ENCODE measurements at places on chromosomes 12 and 14.

DNA sequence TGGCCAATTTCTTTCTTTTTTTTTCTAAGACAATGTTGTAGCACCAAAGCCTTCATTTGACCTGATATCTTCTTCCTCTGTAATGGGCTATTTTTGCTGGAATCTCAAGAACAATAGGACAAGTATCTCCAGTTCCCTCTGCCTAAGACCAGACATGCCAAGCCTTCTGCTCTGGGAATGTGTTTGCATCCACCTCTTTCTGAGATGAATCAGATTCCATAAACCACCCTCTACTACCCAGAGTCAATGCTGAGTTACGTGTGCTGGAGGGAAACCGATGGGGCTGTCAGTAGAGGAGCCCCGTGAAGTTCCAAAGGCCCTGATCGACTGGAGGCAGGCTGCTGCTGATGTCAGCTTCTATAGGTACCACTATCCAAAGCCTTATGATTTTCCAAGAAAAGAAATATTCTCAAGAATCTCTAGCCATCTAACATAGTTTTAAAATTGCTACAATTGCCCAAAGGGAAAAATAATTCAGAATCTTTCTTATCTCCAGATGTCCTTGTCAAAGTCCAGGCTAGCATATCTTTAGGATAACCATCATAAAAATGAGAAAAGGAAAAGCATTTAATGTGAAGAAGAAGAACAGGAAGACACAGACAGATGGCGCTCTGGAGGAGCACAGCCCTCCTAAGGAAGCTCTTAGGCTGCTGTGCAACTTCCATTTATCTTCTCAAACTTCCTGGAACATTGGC is 101.9 kb downstream of the SLC8A3 start:
- peak; percentile 51 for DNase-seq

DNA sequence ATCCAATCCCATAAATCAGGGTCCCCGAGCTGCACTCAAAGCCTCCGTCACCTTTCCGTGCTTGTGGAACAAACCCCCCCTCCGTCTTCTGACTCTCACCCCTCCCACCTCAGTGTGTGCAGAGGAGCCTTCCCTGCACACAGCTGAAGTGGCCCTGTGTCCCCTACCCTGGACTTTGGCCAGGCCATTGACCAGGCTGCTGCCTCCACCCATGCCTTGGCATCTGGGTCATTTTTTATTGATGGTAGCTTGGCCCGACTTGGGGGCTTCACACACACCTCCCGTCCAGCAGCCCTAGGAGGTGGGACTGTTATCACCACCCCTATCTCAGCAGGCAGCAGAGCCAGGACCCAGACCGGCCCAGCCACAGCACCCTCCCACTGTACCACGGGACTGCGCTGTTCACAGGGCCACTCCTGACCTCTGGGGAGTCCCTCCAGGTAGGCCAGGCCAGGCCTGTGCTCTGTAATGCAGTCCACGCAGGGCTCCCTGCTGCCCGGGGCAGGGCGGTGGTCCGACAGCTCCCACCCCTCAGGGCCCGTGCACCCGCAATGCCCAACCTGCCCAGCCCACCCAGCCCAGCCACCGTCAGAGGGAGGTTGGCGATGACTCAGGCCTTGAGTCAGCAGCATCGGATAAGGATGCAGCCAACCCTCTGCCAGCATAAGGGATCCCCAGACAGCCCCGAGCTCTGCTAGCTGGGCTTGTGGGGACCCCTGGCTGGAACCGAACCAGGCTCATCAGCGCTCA is 9.2 kb upstream of the INF2 start:
- no peak for DNase-seq

DNA sequence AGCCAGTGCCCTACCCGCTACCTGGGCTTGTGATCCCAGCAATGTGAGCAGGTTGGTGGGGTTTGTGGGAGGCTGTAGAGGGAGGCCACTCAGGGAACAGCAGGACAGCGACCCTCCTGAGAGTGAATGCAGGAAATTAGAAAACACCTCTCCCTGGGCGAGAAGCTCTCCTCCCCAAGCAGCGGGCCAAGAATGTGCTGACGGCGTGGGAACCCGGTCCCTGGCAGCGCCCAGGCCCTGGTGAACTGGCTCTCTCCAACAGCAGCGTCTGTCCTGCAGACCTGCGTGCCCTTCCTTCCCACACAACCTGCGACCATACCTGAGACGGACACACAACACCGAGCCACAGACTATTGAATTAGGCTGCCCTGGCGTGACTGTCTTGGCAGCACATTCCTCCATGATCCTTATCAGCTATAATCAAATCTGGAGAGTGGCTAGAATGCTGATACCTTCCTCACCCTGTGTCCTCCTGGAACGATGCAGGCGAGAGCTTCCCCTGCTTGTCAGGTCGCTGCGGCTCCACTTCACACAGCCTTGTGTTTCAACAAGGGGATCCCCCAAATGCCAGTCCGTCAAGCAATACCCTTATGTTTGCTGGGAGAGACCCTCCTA is 114.8 kb upstream of the GSC start:
- no peak for DNase-seq

DNA sequence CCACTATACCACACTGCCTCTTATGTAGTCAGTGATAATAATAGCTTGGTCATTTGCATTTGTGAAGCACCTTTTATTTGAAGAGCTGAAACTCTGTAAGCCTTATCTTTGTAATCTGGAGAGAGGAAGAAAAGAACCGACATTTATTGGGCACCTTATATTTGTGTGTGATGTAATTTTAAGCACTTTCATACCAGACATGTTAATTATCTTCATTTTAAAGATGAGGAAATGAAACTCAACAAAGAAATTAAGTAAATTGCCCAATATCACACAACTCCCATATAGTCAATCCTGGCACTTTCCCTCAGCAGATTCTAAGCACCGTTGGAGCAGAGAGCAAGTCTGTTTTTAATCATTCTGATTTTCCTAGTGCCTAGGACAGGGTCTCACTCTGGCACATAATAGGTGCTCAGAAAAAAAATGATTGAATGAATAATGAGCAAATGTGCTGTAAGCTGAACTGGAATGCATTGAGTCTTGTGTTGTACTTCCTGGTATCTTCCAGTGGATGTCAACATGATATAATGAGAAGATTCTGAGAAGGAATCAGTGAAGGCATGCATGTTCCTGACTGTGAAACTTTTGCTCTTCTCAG is 418.9 kb downstream of the ZFP36L1 start:
- no peak for DNase-seq

GRCh38 chr12:23763724-23764123 is 185.7 kb downstream of the SOX5 start:
- DNase-seq = no peak

- DNase-seq = peak; percentile 77
Measured at GRCh38 chr12:92363295-92364146, 217.9 kb upstream of the BTG1 start.

DNA sequence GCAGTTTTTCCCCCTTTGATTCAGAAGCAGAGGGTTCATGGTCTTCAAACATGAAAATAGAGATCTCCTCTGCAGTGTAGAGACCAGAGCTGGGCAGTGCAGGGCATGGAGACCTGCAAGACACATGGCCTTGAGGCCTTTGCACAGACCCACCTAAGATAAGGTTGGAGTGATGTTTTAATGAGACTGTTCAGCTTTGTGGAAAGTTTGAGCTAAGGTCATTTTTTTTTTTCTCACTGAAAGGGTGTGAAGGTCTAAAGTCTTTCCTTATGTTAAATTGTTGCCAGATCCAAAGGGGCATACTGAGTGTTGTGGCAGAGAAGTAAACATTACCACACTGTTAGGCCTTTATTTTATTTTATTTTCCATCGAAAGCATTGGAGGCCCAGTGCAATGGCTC is 185.1 kb downstream of the MSRB3 start:
- DNase-seq = no peak

DNA sequence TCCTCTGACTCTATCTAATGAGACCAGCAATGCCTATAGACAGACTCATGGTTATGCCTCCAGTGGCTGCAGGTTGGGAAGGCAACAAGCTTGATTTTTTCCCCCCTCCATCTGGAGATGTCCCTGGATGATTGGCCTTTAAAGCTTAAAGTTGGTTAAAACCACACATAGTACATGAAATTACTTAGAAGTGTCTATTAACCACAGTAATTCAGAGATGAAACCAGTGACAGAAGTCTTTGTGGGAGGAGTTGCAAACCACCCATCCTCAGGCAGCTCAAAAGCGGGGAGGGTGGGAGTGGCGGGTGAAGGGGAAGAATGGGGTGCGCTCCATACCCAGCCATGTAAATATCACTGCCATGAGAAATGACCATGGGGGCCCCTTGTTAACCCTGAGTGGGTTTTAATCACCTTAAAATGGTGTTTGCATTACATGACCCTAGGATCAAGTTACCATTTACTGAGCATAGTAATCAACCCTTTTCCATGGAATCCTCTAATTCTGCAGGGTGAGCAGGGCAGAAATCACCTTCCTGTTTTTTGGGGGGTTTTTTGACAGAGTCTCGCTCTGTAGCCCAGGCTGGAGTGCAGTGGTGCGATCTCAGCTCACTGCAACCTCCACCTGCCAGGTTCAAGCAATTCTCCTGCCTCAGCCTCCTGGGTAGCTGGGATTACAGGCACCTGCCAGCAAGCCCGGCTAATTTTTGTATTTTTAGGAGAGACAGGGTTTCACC is 133.5 kb downstream of the FOXN3 start:
- DNase-seq = no peak

DNA sequence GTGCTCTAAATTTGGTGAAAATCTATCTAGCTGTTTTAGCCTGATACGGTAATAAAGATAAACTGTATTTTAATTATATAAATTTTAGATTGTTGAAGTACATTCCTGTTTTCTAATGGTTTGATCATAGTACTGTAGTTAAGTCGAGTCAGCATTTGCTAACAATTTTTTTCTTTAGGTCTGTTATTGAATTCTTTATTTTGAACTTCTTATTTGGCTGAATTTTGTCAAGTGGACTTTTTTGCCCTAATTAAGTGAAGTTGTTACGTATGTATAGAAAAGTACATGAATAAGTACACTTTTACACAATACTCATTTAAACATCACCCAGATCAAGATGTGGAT is 66.8 kb downstream of the VRK1 start:
- DNase-seq = no peak

DNA sequence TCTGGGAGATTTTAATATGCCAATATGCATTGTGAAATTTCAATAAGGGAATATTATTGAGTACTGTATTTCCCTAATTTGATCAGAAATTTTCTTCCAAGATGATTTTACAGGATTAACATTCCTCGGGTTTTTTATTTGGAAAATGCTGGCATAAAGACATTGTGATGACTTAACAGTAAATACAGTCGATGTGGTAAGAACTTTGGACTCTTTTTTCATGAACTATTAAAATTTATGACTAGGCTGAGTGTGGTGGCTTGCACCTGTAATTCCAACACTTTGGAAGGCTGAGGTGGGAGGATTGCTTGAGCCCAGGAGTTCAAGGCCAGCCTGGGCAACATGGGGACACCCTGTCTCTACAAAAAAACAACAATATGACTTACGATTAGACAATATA is 197.1 kb upstream of the RASSF8 start:
- DNase-seq = no peak

DNA sequence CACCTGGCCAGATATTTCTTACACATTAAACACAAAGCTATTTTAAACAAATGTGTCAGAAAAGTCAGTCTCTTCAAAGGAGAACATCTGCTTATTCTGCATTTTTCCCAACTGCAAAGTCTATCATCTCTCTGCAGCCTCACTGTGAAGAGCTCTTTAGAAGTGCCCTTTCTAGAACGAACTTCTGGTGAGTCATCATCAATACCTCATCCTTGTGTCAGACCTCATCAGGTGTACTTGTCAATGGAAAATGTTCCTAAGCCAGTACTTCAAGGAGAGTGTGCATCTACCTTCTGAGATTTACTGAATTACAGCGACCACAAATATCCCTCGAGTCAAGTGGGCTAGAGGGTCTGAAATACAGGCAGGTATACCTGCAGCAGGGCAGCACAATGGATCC is 457.3 kb downstream of the LRIG3 start:
- no peak for DNase-seq

DNA sequence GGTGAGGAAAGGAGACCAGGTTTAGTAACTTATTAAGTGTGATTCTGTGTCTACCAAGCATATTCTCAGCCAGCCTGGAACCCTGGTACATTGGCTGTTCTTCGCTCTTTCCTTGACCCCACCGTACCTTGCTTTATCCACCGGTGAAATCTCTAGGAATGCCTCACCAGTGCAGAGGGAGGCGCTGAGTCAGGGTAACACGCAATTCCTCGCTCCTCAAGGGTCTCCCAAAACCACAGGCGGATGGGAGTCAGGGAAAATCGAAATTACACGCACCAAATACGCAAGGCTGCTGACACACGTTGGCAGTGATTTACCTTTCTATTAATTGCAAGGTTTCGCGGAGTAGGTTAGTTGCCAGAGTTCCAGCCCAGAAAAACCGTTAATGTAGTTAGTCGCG is 845 bp downstream of the L3HYPDH start:
- no peak for DNase-seq

DNA sequence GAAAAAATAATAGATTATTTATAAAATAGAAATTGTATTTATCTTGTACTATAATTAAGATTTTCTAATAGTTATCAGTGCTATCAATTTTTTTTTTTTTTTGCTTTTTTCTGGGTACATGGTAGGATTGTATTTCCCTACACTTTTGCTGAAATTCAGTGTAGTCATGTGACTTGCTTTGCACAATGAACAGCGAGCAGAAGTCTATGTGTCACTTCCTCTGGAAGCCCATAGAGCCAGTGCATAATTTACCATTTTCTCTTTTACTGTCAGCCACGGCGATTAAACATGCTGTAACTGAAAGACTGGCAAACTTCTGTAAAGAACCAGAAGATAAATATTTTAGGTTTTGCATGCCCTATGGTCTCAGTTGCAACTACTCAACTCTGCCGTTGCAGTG is 80.8 kb upstream of the PPP1R12A start:
- DNase-seq = no peak

- DNase-seq = no peak
Measured at GRCh38 chr14:39967885-39968284, 535.7 kb upstream of the FBXO33 start.

DNA sequence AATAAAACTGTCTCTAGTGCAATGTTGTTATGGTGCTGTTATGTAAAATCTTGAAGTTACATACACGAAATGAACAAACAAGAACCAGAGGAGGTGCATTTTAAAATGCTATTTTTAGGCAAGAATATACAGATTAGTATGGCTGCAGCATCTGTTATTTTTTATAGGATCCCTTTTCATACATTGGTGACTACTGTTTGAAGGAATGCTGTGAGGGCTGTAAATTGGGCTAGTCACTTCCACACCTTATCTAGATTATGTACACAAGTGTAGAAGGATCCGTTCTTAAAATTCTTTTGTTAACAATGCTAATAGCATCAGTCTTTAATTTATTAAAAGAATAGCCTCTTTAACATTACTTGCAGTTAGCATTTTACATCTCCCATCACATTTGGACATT is 284.3 kb upstream of the MDGA2 start:
- DNase-seq = no peak

GRCh38 chr12:121741743-121742142 is 29.2 kb downstream of the TMEM120B start:
- DNase-seq = peak; percentile 12

- no peak for DNase-seq
Measured at GRCh38 chr14:56590535-56590960, 10.9 kb downstream of the TMEM260 start.

GRCh38 chr12:107568718-107569117 is 116.9 kb upstream of the PWP1 start:
- no peak for DNase-seq

- DNase-seq = no peak
Measured at GRCh38 chr14:80211153-80212022, at the start of gene DIO2. TSS of gene DIO2 (minus strand) at chr14:80211504. CDS start at chr14:80211472, 32 bp downstream.
